ENCODE measurements at places on chromosomes 11 and 22. TPM values are rescaled to one million over a fixed set of nuclear protein-coding genes. Genes with fewer than 3 reads are reported as not detected.
A peak's percentile ranks its signal among the peaks of the same experiment; 100 is the strongest.

GRCh38 chr11:94767701-94768601, at the start of gene AMOTL1:
AMOTL1 (plus strand) TSS chr11:94768356; CDS start chr11:94768512, 156 bp downstream.
- peak within 1 kb of the TSS; percentile 78 for H3K4me3 ChIP-seq
- H3K27me3 ChIP-seq: peaks cover 38% of the 10 kb centered on the region
- H3K36me3 ChIP-seq: no peaks in the 10 kb centered on the region
- H3K27ac ChIP-seq: peak within 1 kb of the TSS; percentile 64

The CLDN25 gene
- not detected for total RNA-seq

GRCh38 chr11:117154468-117154867, 10.4 kb downstream of the PAFAH1B2 start:
- H3K4me1 ChIP-seq: peaks cover 4% of the 10 kb centered on the region
- no peak overlapping the region for H3K4me3 ChIP-seq
- H3K27ac ChIP-seq: no peak overlapping the region
- no peaks in the 10 kb centered on the region for H3K27me3 ChIP-seq
- peaks cover 15% of the 10 kb centered on the region for H3K36me3 ChIP-seq

The MPPED2 gene
- not detected for total RNA-seq

GRCh38 chr22:25353516-25354445, 134.3 kb downstream of the CRYBB2 start:
- no peak for DNase-seq
- no peak overlapping the region for H3K4me3 ChIP-seq
- peaks cover 11% of the 10 kb centered on the region for H3K36me3 ChIP-seq
- no peaks in the 10 kb centered on the region for H3K27me3 ChIP-seq

The OR52I1 gene
- total RNA-seq: not detected

The AAMDC gene
- 1.5 TPM for total RNA-seq

The ZNF143 gene
- 30.7 TPM for total RNA-seq

The KCNA4 gene
- not detected for total RNA-seq

- H3K36me3 ChIP-seq: peaks cover 36% of the 10 kb centered on the region
- H3K4me1 ChIP-seq: peaks cover 6% of the 10 kb centered on the region
- H3K27me3 ChIP-seq: no peaks in the 10 kb centered on the region
- peak; percentile 22 for DNase-seq
Measured at GRCh38 chr11:34468209-34468841, 29.6 kb downstream of the CAT start.

DNA sequence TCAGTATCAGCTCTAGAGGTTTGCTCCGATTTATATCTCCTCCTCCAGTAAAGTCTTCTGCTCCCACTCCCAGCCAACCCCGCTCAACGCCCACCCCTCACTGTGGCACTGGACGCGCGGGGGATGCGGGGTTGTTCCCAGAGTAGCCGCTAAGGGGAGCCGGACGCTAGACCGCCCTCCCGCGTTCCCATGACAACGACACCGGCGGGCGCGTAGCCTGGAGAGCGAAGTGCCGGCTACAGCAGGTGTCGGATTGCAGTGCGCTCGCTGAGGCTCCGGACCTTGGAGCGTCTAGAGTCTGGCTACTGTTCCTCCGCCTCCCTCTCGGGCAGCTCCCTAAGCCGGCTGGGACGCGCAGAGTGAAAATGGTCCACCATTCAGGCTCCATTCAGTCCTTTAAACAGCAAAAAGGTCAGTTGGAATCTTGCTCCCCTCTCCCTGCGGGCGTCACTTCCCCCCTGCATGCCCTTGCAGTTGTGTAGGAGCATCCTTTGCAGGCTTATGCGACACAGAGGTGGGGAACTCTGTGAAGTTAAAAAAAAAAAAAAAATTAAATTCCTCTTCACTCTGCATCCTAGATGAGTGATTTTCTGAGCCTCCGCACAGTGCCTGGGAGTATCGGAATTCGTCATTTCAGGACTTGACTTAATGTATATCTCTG, at the start of gene ANO3:
Gene ANO3, plus strand, starts transcription at position 220 of the 661 bp plus-strand sequence. Its CDS starts 146 bp downstream, at position 366.
- peaks cover 11% of the 10 kb centered on the region for H3K27me3 ChIP-seq
- H3K36me3 ChIP-seq: no peaks in the 10 kb centered on the region
- H3K4me1 ChIP-seq: no peaks in the 10 kb centered on the region
- H3K4me3 ChIP-seq: no peak within 1 kb of the TSS
- no peak within 1 kb of the TSS for H3K27ac ChIP-seq

The SLC17A6 gene
- not detected for total RNA-seq

DNA sequence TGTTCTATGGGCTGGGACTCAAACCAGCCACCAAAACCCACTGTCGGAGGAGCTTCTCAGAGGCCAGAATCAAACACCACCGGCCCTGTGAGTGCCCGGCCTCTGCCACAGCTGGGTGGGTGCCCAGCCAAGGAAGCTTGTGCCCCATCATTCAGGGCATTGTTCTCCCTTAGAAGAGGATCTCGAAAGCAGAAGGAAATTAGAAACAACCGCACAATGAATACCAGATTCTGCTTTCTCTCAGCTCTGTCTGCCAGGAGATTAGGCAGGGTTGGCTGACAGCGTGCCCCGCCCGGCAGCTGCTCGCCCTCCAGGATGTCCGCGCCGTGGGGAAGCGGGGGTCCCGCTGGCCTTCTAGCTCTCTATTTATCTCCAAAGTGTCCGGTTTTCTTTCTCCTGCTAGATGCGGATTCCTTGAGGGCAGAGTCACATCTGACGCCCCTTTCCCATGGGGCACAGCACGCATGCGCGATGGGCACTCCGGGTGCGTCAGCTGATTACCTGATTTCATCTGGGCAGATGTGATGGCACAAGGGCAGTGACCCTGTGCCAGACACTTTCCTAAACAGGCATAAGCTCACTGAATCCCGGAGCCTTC, 25.5 kb downstream of the SCGB1A1 start:
- H3K27me3 ChIP-seq: peaks cover 8% of the 10 kb centered on the region
- H3K36me3 ChIP-seq: no peaks in the 10 kb centered on the region
- peaks cover 5% of the 10 kb centered on the region for H3K4me1 ChIP-seq
- H3K4me3 ChIP-seq: peak overlapping the region; percentile 50
- no peak overlapping the region for H3K27ac ChIP-seq

The WNT11 gene
- total RNA-seq: 0.39 TPM

DNA sequence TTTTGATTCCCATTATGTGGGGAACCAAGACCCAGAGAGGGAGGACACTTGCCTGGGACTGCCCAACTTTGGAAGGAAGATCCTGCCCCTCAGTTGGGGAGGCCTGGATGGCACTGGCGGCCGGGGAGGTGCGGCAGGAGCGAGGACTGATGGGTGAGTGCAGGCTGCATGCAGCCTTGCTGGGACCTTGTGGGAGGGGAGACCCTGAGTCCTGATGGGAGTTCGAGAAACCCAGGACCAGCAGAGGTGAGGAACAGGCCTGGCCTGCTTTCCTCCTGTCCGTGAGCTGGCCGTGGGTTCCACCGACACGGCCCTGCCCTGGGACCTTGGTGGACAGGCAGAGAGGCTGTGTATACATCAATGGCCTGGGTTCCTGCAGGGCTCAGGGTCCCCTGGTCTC, 19.3 kb upstream of the SMIM38 start:
- H3K27ac ChIP-seq: no peak overlapping the region
- H3K36me3 ChIP-seq: peaks cover 2% of the 10 kb centered on the region
- no peak overlapping the region for H3K4me3 ChIP-seq
- H3K4me1 ChIP-seq: peaks cover 17% of the 10 kb centered on the region
- no peaks in the 10 kb centered on the region for H3K27me3 ChIP-seq
- DNase-seq: no peak

The TCN1 gene
- not detected for total RNA-seq

- H3K4me3 ChIP-seq: no peak overlapping the region
- no peaks in the 10 kb centered on the region for H3K36me3 ChIP-seq
- H3K4me1 ChIP-seq: no peaks in the 10 kb centered on the region
- no peak overlapping the region for H3K27ac ChIP-seq
Measured at GRCh38 chr11:27467181-27467913, 5.2 kb downstream of the LGR4 start.

The APOA5 gene
- total RNA-seq: not detected
